Stimulated activated CD4-positive, alpha-beta T cell treated with anti-CD3 and anti-CD28 coated beads, Interleukin-4, amount 100 ng/mL, for 48 hours (primary cell): ENCODE measurements at places on chromosomes 5 and 9.

- DNase-seq = no peak
Measured at GRCh38 chr5:112532654-112533360, 113.7 kb upstream of the EPB41L4A start.

DNA sequence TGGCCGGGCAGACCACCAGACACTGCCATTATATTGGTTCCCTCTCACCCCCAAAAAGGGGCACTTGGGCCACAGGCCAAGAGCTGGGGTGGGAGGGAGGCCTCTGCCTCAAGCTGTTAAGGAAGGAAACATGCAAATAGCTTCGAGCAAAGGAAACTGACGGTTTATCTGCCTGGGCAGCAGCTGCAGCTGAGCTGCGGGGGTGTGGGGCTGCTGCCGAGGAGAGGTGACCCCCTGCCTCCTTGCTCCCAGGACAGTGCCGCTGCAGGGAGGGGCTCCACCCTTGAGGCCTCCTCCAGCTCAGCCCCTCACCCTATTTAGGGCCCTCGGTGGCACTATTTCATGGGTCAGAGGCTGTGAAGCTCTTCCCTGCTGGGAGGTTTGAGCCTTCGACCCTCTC is 789 bp downstream of the DOK3 start:
- no peak for DNase-seq

DNA sequence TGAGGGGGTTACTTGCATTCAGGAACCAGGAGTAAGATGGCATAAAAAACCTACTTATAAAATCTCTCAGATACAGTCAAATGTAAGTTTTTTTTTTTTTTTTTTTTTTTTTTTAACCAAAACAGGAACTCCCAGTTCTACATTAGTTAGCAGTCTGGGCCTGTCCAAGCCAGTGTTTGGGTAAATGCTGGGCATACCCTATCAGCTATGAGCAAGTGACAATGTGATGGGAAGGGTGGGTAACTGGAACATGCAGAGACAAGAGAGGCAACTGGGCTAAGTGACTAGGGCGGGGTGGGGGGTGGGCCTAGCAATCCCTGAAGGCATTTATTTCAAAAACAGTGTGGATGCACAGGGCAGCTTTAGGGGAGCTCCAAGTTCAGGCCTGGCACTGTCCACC is 2.3 kb downstream of the NMRK1 start:
- DNase-seq = no peak

GRCh38 chr5:59287884-59288283 is 605.6 kb downstream of the PDE4D start:
- DNase-seq = no peak

GRCh38 chr5:96338091-96338490 is 95.0 kb downstream of the PCSK1 start:
- DNase-seq = no peak

- DNase-seq = no peak
Measured at GRCh38 chr9:4126996-4127395, 172.9 kb downstream of the GLIS3 start.

GRCh38 chr5:54804086-54804485 is 181.3 kb downstream of the ESM1 start:
- no peak for DNase-seq

- no peak for DNase-seq
Measured at GRCh38 chr5:37043693-37044092, 167.1 kb downstream of the NIPBL start.

GRCh38 chr9:72586388-72587130 is 65.2 kb downstream of the TMC1 start:
- no peak for DNase-seq

- no peak for DNase-seq
Measured at GRCh38 chr9:120931231-120932085, 4.9 kb upstream of the TRAF1 start.

DNA sequence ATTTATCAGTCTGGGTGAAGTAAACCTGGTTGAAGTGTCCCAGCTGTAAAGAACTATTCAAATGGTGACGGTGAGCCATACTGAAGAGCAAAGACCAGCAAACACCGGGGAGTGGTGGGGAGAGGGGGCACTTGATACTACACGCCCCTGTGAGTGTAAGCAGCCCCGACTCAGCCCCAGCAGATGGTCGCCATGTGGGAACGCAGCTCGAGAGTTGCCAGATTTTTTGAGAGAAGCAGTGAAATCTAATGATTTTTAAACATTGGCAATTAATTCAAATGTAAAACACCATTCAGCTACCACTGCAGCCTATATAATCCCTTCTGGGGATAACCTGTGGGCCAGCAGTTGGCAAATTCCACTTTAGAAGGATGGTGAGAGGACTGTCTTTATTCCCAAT is 1386.9 kb upstream of the WWC1 start:
- DNase-seq = no peak

DNA sequence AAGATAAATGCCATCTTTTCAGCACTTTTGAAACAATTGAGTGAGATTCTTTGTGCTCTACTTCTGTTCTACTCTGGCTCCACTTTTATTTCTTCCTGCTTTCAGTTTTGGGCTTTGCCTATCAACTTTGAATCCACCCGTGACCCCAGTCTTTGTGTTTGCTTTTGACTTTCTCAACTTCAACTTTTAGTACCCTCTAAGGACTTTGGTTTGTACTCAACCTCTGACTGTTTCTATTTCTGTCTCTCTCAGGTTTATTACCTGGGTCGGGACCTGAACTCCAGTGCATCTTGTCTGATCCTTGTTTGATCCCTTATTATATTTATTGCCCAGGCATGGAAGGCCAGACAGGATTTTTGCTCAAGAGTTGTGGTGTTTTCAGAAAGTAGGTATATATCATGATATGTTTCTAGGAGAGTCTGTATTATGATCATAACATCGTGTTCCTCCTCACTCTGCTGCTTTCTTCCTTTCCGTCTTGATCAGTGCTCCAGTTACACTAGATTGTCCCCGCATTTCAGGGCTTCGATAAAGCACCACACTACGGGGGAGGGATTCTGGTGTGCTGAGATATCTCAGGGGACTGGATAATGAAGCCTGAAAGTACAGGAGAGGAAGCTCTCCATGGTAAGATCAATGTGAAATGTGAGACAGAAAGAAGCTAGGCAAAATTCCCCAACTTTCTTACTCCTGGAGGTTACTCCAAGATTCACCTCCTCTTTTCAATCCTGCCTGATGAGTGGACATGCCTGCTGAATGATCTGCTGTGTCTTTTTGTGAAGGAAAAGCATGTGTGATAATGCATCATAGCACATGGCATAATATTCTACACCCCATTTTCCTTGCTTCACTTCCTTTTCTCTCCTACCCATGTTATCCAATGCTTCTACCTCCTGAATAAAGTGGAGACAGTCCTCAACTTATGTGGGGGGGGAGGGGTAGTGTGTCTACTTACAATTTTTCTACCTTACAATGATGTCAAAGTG is 155.5 kb upstream of the GRIN3A start:
- DNase-seq = no peak

DNA sequence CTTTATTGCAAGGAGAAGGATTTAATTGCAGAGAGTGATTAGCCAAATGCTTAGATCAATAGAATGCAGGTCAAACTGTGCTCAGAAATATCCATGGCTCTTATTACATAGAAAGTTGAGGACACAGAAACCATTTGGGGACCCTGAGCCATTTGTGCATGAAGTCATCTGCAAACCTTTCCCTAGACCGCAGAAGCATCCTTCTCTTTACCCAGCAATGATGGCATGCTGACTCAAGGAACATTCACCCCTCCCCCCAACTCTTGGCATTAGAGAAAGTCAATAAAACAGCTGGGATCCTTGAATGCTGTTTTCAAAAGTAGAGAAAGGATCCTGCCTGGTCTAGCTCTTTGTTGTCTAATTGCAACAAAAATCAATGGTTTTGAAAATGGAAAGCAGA is 73.5 kb downstream of the PPP2R2B start:
- no peak for DNase-seq

GRCh38 chr5:44885903-44886302 is 77.2 kb downstream of the MRPS30 start:
- no peak for DNase-seq

GRCh38 chr5:158283397-158283796 is 424.5 kb upstream of the CLINT1 start:
- DNase-seq = no peak

- DNase-seq = no peak
Measured at GRCh38 chr9:126671381-126671831, 57.7 kb downstream of the LMX1B start.

GRCh38 chr5:139416651-139417050 is 12.8 kb upstream of the SPATA24 start:
- no peak for DNase-seq

GRCh38 chr5:138989720-138990119 is 114.6 kb upstream of the LRRTM2 start:
- DNase-seq = no peak

DNA sequence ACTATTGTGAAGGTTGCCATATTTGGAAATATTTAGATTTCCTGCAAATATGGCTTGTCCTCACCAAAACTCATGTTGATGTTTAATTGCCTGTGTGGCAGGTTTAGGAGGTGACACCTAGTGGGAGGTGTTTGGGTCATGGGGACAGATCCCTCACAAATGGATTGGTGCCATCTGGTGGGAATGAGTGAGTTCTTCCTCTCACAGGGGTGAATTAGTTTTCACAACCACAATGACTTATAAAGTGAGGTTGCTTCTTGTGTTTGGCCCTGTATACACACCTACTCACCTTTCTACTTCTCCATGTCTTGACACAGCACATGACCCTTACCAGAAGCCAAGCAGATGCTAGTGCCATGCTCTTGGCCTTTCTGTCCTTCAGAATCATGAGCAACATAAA is 41.1 kb downstream of the ISOC1 start:
- no peak for DNase-seq

DNA sequence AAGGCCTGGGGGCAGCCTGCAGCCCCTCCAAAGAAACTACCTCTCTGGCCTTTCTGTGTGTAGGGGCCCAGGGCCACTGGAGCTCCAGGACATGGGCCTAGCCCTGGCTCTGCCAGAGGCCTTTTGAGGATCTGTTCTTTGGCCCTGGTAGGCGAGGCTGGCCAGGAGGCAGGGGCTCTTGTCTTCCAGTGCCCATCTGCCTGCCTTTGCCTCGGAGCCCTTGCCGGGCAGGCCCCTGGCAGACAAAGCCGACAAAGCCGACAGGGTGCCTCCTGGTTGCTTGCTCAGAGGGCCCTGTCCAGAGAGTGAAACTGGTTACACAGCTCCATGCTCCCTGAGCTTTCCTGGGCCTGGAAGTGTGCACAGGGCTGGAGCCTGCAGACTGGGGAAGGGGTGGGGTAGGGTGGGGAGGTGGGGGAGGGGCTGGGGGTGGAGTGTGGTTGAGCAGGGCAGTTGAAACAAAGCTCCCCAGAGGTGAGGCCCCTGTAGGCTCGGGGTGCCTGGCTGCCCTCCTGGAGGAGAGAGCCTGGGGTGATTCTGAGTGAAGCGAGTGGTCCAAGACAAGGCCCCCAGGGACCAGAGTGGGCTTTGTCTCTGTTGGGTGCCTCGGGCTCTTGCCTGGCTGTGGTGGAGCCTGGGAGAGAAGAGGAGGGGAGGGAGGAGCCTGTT is 29.3 kb downstream of the PTPA start:
- DNase-seq = peak; percentile 10

GRCh38 chr9:69086769-69087168 is 51.2 kb downstream of the FXN start:
- no peak for DNase-seq

- no peak for DNase-seq
Measured at GRCh38 chr5:133420440-133421301, 191.7 kb downstream of the FSTL4 start.

GRCh38 chr9:109242741-109243140 is 75.7 kb upstream of the FRRS1L start:
- no peak for DNase-seq

DNA sequence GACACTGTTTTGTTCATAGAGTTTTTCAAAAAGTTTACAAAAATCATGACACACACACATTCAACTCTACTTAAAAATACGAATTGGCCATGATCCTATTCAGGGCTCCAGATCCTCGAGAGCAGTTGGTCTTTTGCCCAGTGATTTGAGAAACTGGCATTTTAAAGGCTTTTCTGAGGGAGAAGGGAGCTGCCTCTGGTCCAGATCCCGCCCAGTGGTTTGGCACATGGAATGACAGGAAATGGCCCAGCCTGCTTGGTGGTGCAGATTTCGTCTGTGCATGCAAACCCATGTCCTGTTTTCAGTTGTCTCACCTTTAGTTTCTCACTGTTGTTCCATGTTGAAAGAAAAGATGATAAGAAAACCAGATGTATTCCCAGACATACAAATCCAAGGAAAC is 3.6 kb downstream of the CAMK4 start:
- DNase-seq = no peak

DNA sequence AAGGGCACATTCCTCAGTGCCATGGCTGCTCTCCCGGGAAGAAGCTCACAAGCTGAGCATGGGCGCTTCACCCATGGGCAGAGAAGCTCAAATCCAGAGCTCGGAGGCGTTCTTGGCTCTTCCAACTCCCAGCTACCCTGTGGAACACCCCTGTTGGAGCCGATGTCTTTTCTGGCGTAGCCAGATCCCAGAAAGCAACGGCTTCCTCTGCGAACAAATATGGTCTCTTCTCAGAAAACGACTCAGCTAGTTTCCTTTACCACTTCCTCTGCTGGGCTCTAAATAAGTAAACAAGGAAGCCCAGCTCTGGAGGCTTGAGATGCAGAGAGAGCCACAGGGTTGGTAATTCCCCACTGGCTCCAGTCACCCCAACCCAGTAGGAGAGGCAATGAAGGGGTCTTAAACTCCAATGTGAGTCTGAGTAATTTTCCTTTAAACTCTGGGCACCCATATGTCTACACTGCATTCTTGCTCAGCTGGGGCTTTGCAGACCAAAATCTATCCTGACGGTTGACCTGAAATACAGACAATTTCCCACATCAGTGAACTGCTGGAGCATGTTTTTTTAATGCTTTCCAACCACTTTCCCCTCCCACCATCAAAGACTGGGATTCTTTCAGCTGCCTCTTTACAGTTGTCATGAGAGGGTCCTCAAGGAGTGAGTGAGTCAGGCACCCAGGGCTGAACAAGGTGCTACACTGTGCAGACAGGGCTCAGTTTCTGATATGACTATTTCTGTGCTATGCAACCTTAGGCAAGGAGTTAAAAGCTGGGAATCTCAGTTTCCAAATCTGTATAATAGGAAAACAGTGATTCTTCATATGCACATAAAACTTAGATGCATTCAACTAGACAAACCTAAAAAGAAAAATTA is at the start of gene LCP2:
TSS of gene LCP2 (minus strand) at position 189 of the 874 bp plus-strand sequence. CDS start at position 23, 166 bp downstream.
- no peak for DNase-seq

GRCh38 chr9:121067640-121068039 is 7.1 kb upstream of the CNTRL start:
- DNase-seq = no peak

GRCh38 chr5:114634967-114635901 is 273.4 kb downstream of the KCNN2 start:
- DNase-seq = no peak

DNA sequence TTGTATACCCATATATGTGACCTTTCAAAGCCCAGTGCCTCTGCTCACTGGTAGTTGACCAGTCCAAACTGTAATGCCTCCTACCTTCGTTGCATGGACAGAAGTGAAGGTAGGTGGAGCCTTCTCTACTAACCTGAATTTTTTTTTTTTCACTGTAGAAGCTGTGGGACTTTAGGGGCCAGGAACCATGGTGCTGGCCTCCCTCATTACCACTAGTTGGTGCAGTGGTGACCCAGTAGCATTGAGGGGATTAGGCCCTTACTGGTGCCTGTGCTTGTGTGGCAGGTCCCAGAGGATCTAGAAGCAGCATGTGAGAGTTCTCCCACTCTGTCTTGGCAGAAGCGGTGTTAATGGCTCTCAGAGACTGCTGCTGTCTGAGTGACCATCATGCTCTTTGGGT is 2.3 kb downstream of the RALGPS1 start:
- no peak for DNase-seq

GRCh38 chr5:55141945-55142690 is 17.9 kb upstream of the GPX8 start:
- no peak for DNase-seq

- DNase-seq = no peak
Measured at GRCh38 chr5:110354311-110354710, 372.2 kb downstream of the TMEM232 start.

- DNase-seq = no peak
Measured at GRCh38 chr5:159102311-159102934, 2.7 kb upstream of the EBF1 start.
